ENCODE measurements at places on chromosomes 1 and 21.

DNA sequence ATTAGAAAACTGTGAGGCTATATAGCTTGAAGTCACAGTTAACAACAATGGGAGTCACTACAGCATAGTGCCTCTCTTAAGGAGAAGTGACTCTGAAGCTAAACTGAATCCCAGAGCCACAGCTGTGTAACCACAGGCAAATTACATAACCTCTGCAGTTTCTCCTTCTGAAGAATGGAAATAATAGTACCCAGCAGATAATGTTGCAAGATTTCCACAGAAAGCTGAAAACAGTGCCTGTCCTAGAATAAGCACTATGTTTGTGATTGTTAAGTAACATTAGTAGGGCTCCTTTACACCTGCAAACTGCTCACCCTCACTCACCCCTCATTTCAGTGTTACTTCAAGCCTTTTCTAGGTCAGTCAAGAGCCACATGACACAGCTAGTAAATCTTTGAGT lies 886.7 kb downstream of the PLA2G4A start:
- no peak for DNase-seq

GRCh38 chr1:113628997-113629396 lies 130.3 kb downstream of the PHTF1 start:
- DNase-seq, result no peak

DNA sequence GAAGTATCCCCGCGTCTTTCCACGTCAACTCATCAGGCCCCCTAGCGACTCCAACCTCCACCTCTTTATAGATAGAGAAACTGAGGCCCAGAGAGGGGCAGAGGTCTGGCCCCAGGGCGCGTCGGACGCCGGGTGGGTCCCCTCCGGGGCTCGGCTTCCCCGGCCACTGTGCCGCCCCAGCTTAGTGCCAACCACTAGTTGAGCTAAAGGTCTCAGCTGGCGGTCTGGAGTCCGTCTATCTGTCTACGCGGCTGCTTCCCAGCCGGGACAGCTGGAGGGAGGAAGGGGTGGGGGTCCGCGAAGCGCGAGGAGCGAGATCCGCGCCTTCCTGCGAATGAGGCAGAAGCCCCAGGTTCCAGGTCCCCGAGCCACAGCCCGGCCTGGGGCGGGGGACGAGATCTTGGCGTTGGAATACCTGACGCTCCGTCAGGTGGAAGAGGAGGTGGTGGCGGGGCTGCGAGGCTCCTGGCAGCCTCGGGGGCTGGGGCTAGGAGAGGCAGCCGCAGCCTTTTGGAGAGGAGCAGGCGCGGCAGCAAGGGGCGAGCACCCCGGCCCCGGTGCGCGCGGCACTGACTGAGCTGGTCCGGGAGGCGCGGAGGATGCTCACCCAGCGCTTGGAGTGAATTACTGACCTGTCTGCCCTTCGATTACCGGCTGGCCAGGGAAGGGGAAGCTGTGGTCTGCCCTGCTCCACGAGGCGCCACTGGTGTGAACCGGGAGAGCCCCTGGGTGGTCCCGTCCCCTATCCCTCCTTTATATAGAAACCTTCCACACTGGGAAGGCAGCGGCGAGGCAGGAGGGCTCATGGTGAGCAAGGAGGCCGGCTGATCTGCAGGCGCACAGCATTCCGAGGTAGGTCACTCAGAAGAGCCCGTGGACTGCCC lies 937 bp downstream of the PODN start:
- no peak for DNase-seq

GRCh38 chr21:33135925-33136324 lies 66.0 kb downstream of the OLIG1 start:
- no peak for DNase-seq

GRCh38 chr1:230175839-230176238 lies 108.8 kb downstream of the GALNT2 start:
- no peak for DNase-seq

GRCh38 chr1:18004278-18004677 lies 103.3 kb upstream of the IGSF21 start:
- DNase-seq, result no peak

GRCh38 chr1:44406737-44407429 lies 1.8 kb downstream of the RNF220 start:
- no peak for DNase-seq

DNA sequence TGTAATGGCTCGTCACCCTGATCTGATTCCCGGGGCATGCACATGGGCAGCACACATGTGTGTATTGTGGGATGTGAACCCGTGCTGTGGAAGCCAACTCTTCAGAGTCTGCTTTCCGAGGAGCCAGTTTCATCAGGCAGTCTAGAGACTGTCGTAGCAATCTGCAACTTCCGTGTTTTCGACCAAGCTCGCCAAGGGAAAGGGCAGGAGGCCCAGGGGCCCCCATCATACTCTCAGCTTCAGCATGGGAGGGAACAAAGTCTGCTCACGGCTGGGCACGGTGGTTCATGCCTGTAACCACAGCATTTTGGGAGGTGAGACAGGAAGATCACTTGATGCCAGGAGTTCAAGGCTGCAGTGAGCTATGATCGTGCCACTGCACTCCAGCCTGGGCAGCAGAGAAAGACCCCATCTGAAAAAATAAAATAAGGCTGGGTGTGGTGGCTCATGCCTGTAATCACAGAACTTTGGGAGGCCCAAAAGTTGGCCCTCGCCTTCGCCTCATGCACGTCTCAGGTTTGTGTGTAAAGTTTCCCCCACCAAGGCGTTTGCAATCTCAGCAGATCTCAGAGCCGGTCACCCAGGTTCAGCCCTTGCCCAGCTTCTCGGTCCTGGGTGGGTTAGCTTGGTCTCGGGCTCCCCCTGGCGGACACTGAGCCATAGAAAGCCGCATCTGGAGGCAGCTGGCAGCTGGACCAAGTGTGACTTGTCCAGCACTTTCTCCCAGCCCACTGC lies 48.5 kb upstream of the SLC25A33 start:
- DNase-seq, result no peak

DNA sequence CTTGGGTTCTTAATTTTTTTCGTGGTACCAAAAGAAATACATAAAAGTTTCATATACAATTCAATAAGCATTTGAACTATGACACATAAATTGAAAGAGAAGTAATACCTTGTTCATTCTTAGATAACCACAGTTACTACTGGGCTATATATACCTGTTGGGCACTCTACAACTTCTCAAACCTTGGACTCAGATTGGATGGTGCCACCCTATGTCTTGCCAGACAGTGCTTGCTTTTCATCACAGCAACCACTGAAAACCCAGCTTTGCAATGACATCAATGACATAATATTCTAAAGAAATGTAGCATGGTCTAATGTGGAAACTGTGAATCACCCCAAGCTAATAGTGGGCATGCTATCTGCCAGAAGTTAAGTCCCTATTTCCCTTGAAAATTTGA lies 62.8 kb upstream of the DPH5 start:
- DNase-seq, result no peak

- DNase-seq, result no peak
Observed at GRCh38 chr1:57551476-57551875, 127.6 kb upstream of the DAB1 start.

DNA sequence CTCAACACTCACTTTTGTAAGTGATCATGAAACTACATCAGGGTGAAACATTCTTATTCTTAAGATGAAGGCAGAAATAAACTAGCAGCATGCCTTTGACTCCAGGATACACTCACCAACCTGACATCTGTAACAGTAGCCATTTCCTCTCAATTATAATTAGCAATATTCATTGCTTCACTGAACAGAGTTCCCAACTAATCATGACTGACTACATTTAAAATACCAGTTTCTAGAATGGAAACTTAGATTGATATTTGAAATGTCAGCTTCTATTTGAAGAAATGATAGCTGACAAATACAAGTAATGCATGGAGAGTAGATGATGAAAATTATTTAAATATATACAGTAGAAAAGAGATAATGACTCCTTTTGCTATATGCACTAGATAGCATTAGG lies 1023.8 kb downstream of the MRPL39 start:
- DNase-seq, result no peak

DNA sequence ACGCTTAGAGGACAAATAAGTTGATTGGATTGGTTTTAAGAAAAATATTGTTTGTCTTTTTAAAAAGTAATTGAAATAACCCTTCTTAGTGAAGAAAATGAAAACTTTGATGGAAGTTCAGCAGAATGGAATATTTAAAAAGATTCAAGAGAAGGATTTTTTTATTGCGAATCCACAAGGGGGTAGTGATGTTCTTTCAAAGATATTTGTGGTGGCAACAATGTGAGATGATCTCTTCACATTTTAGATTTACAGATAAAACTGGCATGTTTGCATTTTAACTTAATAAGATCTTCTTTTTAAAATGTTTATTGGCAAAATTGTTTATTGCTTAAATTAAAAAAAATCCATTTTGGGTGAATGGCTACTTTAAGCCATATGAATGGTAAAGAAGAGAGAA lies 8.9 kb downstream of the CAMTA1 start:
- DNase-seq, result peak; percentile 28

DNA sequence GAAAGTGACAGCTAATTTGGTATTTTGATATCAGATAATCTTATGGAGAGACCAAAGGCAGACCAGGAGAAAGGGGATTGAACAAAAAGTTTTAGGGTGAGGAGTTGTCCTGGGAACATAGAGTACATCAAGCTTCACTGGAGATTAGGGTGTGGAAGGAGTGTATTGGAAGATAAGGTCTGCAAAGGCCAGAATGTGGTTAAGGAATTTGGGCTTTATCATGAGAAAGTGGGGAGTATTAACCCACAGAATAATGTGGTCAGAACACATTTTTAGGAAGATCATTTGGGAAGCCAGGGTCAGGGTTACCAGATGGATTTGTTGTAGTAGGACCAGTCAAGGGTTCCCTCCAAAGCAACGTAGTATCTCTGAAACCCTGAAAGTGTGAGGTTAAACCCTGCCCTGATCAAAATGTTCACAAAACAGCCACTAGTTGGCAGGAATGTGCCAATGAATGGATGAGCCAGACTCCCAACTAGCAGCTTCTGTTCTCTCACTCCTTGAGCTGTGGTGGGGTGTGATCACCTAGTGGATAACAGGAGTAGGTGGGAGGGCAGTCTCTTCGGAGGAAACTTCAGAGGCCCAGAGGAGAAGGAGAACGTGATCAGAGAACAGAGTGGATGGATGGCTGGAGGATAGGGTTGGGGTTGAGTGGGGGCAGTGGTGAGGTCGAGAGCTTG lies 35.8 kb downstream of the SLC2A1 start:
- DNase-seq, result no peak

- no peak for DNase-seq
Observed at GRCh38 chr1:162554258-162554657, 7.3 kb upstream of the UAP1 start.

GRCh38 chr1:167819849-167820683 lies 93.9 kb downstream of the ADCY10 start:
- no peak for DNase-seq

GRCh38 chr1:41236781-41237180 lies 5.3 kb downstream of the SCMH1 start:
- DNase-seq, result no peak

DNA sequence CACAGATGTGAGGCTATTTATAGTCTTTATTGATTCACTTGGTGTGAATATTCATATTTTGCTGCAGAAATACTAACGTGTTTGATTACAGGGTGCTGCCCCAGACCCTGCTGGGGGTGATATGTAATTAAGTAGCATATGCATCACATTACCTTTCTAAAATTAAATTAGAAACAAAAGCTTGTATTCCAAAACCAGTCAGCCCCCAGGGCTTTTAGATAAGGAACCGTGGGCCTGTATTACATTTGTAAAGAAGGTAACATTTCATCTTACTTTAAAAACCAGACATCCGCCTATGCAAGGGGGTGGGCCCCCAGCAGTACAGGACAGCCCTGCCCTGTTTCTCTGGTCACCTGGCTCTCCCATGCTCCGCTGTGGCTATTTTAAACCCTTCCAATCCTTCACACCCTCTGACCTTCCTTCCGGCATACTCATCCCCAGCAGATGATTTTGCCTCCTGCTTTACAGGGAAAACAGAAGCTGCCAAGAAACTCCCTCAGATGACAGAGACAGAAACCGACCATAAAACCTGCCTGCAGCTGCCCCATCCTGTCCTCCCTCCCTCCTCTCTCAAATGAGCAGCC lies 22.0 kb upstream of the KCNC4 start:
- DNase-seq, result no peak

DNA sequence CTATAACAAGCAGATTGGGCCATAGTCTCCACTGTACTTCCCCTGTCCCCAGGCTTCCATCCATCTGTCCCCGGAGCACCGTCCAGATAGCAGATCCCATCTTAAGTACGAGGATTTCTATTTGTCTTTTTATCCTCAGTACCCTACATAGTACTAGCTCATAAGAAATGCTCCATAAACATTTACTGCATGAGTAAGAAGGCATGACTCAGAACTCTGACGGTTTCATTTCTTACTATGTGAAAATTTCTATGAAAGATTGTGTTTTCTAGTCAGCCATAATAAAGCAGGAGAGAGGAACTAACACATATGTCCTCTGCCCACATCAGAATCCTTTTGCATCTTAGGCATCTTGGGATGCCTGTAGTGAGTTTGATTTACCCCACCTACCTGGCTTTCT lies 49.5 kb downstream of the CHD1L start:
- DNase-seq, result no peak
